ENCODE measurements at places on chromosomes 5 and 9. TPM values are rescaled to one million over a fixed set of nuclear protein-coding genes. Genes with fewer than 3 reads are reported as not detected.

GRCh38 chr9:21836437-21837161 is 34.2 kb downstream of the MTAP start:
- DNase-seq: no peak

- DNase-seq: no peak
These were observed 48.4 kb upstream of the EPB41L4B start for GRCh38 chr9:109369285-109369684.

GRCh38 chr5:149415066-149415967 is 36.2 kb upstream of the IL17B start:
- no peak for DNase-seq

DNA sequence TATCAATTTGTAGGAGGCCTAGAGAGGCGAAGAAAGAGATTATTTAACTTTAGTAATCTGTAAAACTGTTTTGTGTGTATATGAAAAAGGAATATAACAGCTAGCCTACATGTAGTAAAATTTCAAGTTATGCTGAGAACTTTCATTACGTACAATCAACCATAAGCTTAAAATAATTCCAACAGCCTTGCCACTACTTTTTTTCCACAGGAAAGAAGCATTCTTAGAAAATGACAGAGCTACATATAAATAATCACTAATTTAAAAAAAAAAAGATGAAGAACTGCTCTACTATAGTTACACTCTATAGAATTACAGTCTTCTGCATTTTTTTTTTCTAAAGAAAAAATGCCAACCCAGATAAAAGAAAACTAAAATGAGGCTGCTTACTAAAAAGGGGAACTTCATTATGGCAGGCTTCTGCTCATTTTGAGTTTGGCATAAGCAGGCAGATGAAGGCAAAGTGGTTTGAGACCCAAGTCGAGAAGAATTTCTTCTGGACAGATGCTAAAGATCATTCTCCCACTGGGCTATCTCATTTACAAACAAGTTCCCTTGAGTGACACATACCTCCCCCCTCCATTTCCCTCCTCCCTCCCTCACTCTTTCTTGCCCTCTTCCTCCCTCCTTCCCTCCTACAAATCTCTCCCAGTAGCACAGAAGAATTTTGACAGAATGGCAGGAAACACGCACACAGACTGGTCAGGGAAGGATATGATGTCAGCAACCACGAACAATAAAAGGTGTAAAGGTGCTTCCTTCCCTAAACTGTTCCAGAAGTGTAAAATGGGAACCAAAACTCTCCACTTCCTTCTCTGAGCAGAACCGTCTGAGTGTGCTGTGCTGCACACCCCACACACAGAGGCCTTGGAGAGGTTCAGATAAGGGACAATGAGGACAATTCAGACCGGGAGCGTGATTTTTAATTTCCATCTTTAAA is 56.1 kb downstream of the MEF2C start:
- no peak for DNase-seq

DNA sequence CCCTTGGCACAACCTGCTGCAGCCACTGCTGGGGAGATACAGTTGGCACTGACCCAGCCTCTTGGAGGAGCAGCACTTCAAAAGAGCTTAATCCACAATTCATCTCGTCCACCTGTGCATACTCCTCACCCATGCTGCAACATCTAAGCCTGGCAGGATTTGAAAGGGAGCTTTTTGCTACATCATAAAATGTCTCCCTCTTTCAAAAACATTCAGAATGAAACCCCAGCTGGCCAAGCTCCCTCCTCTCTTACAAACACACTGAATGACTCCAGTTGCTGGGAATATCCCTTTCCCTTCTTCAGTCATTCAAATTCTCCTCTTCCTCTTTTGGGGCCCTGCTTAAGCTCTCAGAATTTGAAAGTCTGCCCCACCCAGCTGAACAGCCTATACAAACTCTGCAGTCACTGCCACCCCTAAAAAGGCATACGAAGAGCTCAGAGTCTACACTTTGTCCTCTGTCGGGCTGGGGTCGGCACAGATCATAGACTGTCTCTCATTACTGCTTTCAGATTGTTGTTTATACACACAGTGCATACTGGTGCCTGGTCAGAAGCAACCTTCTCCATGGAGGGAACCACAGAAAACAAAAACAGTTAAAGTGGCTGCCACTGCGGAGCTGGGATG is 8.8 kb upstream of the C5orf15 start:
- DNase-seq: no peak

- DNase-seq: no peak
These were observed 22.5 kb downstream of the FGD3 start for GRCh38 chr9:92969516-92970466.

GRCh38 chr5:36602704-36603321 is 3.6 kb upstream of the SLC1A3 start:
- no peak for DNase-seq

DNA sequence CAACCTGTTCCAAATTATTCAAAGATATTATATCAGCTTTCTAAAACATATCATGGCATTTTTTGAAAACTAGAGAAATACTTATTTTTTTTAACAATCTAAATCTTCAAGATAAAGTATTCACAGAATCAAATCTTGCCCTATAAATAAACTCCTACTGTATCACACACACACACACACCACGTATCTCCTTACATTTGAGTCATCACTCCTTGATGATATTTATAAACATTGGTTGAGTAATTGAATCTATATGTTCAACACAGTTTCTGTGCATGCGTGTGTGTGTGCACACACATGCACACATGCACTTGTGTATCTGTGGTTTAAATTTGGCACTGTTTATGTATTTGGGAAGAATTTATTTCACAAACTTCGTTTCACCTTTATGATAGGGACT is 1716.4 kb downstream of the EFNA5 start:
- no peak for DNase-seq

DNA sequence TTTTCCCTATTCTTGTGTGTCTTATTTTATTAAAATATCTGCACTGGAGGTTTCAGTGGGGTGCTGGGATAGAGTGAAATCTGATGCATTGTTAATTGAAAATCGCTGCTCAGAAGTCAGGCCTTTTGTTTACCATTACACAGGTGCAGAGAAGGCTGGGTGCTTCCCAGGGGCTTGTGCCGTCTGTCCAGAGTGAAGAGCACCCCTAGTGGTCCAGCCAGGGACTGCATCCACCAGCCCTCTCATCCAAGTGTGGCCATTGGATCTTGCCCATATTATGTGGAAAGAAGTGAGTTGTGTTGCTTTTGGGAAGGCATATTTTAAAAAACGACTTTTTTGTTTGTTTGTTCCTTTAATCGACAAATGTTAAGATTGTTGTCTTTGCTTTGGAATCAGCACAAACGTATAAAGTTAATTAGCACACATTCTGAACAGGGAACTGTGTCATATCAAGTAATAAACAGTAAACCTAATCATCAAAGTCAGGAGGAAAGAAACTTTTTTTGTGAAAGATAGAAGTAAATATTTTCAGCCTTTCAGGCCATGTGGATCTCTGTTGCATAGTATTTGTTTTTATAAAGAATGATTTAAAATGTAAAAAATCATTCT is 315.6 kb downstream of the MTRR start:
- DNase-seq: peak; percentile 6

DNA sequence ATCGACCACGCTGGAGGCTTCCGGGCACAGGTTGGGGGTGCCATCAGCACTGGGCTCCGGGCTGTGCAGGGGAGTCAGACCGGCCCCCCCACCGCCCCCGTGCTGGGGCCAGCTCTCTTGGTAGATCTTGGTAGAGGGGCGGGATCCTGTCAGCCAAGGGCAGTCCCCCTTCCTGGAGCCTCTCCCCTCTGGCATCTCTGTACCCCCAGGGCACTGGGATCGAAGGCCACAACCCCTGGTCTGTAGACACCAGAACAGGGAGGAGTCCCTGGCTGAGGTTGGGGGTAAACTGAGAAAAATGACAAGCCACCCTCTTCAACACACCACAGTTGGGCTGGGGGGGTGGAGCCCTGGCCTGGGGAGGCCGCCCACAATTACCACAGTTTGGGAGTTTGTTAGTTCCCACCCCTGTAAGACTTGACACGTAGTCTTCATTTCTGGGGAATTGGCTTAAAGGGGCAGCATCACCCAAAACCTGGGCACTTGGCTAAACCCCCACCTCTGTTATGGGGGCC is 882 bp downstream of the CERCAM start:
- DNase-seq: no peak

- no peak for DNase-seq
These were observed 59.7 kb downstream of the HMHB1 start for GRCh38 chr5:143871672-143872071.

- DNase-seq: no peak
These were observed 55.1 kb downstream of the CSNK1A1 start for GRCh38 chr5:149496166-149496565.

DNA sequence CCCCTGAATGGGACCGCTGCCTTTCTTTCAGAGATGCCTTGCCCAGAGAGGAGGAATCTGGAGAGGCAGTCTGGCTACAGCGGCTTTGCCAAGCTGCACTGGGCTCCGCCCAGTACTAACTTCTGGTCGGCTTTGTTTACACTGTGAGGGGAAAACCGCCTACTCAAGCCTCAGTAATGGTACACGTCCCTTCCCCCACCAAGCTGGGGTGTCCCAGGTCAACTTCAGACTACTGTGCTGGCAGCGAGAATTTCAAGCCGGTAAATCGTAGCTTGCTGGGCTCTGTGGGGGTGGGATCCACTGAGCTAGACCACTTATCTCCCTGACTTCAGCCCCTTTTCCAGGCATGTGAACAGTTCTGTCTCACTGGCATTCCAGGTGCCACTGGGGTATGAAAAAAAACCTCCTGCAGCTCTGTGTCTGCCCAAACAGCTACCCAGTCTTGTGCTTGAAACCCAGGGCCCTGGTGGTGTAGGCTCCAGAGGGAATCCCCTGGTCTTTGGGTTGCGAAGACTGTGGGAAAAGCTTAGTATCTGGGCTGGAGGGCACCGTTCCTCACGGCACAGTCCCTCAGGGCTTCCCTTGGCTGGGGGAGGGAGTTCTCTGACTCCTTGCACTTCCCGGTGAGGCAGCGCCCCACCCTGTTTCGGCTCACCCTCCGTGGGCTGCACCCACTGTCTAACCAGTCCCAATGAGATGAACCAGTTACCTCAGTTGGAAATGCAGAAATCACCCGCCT is 171.2 kb downstream of the CWC27 start:
- no peak for DNase-seq

DNA sequence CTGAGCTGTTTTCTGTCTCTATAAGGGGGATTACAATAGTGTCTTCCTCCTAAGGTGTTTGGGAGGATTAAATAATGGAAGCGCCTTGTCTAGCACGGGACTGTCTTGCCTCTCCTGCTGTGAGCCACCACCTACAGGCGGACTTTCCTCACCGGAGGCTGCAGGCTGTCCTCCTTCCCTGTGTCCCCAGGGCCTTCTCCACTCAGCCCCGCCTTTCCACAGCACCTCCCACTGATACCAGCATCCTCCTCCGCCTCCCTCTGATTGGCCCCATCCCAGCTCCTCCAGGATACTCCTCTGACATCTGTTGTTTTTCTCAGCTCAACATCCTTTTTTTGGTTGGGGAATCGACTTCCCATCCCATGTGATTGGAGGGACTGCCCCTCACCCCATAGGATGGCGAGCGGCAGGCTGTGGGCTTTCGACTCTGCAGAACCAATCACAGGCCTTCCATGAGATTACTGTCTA is 851 bp upstream of the ZDHHC12 start:
- peak; percentile 53 for DNase-seq

DNA sequence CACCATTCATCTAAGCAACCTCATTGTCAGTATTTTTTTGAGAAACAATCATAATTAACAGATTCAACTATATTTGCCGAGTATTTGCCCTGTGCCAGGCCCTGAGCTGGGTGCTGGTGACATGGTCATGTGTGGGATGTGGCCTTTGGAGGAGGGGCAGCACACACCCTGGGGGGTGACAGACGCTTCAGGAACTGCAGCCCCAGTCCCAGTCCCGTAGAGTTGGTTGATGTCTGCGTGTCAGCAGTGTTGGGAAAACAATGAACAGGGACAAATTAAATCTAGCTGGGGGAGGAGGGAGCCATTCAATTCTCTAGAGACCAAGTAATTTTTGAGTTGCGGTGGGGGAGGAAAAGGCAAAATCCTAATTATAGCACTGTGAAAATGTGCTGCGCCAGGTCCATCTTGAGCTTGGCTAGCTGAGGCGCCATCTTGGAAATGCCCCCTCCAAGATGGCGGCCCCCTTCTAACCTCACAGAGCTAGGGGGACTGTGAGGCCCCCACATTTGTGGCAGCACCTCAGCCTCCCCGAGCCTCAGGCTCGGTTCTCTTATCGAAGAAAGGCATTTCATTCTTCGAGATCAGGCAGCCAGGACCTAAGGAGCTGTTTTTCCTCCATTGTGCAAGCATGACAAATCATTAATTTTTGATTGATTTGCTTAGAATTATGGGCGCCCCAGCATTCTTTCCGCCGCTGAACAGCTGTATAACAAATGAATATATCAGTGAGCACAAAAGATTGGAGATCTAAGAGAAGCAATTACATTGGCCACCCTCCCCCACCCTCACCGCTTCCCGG is 87.8 kb downstream of the ZNF618 start:
- no peak for DNase-seq

DNA sequence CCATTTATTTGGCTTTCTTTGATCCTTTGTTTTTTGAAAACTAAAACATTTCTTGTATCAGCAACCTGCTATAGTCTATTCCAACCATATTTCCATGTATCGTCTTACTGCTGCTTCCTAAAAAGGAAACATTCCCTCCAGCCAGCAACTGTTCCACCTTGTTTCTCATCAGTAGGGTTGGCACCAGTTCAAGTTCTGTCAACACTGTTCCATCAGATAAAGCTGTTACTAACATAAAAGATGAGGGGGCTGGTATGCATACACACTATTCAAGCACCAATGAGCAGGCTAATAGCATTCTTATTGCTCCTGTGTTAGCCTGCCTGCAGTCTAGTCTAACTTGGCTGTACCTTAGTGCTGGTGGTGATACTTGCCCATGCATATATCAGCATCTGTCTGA is 178.3 kb downstream of the CWC27 start:
- no peak for DNase-seq

The NIPAL4 gene
- total RNA-seq: 0.14 TPM

The CCNH gene
- total RNA-seq: 96.7 TPM

The FOXD1 gene
- 0.05 TPM for total RNA-seq

The RNF183 gene
- 0.24 TPM for total RNA-seq

The FAM153A gene
- total RNA-seq: 0.19 TPM

The MAP1B gene
- total RNA-seq: 1.6 TPM

The SLC23A1 gene
- total RNA-seq: 1.1 TPM

The SPATA9 gene
- 0.19 TPM for total RNA-seq

The KCNV2 gene
- total RNA-seq: not detected

The RICTOR gene
- 30.1 TPM for total RNA-seq

The HRH2 gene
- 4.2 TPM for total RNA-seq

The CRB2 gene
- 0.61 TPM for total RNA-seq

The NANS gene
- 36.3 TPM for total RNA-seq

The PCDHAC1 gene
- 0.05 TPM for total RNA-seq
